Neural crest cell (in vitro differentiated cells): ENCODE measurements at places on chromosomes 2 and 18. TPM values are rescaled to one million over a fixed set of nuclear protein-coding genes. Genes with fewer than 3 reads are reported as not detected.

PARD6G gene
- total RNA-seq: 28.0 and 28.3 TPM in 2 replicates

OR6B2 gene
- total RNA-seq: not detected in 2 replicates

STARD6 gene
- 0.35 TPM in 1 of 2 replicates, not detected in the other for total RNA-seq

PAX3 gene
- 52.1 and 52.2 TPM in 2 replicates for total RNA-seq

ERFE gene
- total RNA-seq: 2.6 and 2.8 TPM in 2 replicates

THOC1 gene
- 77.5 and 77.9 TPM in 2 replicates for total RNA-seq

GRHL1 gene
- 2.0 and 3.4 TPM in 2 replicates for total RNA-seq

ZNF396 gene
- 2.9 and 3.6 TPM in 2 replicates for total RNA-seq

WDR75 gene
- total RNA-seq: 53.2 and 54.7 TPM in 2 replicates
